ENCODE measurements at places on chromosomes 1 and 21.
A peak's percentile ranks its signal among the peaks of the same experiment; 100 is the strongest.

- H3K36me3 ChIP-seq: no peaks in the 10 kb centered on the region
- no peaks in the 10 kb centered on the region for H3K4me1 ChIP-seq
- no peak overlapping the region for H3K27ac ChIP-seq
- DNase-seq: no peak
- no peaks in the 10 kb centered on the region for H3K27me3 ChIP-seq
Measured at GRCh38 chr21:36656138-36656537, 42.8 kb upstream of the SIM2 start.

DNA sequence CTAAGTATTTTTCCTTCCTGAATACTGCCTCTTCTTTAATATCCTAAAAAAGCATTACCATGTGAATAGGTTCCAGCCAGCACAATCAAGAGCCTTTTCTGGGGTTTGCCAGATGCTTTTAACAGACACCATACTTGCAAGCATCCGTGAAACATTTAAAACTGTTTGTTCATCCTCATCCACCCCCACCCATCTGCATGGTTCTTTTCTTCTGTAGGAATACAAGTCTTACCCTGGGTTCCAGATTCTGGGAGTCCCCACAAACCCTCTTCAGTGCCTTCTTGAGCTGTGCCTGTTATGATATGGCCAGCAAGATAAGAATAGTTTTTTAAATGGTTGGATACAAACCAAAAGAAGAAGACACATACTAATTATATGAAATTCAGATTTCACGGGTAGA is 354.9 kb upstream of the PLXNA2 start:
- no peaks in the 10 kb centered on the region for H3K36me3 ChIP-seq
- H3K27ac ChIP-seq: no peak overlapping the region
- H3K4me3 ChIP-seq: no peak overlapping the region

GRCh38 chr1:196607981-196608380 is 259 bp downstream of the KCNT2 start:
- peaks cover 3% of the 10 kb centered on the region for H3K4me1 ChIP-seq
- peak overlapping the region; percentile 89 for H3K27ac ChIP-seq
- H3K4me3 ChIP-seq: peak overlapping the region; percentile 37
- no peak for DNase-seq
- H3K27me3 ChIP-seq: no peaks in the 10 kb centered on the region
- no peaks in the 10 kb centered on the region for H3K36me3 ChIP-seq

- H3K4me1 ChIP-seq: no peaks in the 10 kb centered on the region
- no peaks in the 10 kb centered on the region for H3K36me3 ChIP-seq
- H3K4me3 ChIP-seq: no peak overlapping the region
- H3K27ac ChIP-seq: no peak overlapping the region
- no peaks in the 10 kb centered on the region for H3K27me3 ChIP-seq
- DNase-seq: no peak
Measured at GRCh38 chr1:41507110-41507720, 22.7 kb upstream of the EDN2 start.

GRCh38 chr1:203536980-203537455 is 43.1 kb downstream of the OPTC start:
- H3K27me3 ChIP-seq: no peaks in the 10 kb centered on the region
- no peaks in the 10 kb centered on the region for H3K4me1 ChIP-seq
- no peak for DNase-seq
- H3K36me3 ChIP-seq: no peaks in the 10 kb centered on the region
- H3K27ac ChIP-seq: no peak overlapping the region

DNA sequence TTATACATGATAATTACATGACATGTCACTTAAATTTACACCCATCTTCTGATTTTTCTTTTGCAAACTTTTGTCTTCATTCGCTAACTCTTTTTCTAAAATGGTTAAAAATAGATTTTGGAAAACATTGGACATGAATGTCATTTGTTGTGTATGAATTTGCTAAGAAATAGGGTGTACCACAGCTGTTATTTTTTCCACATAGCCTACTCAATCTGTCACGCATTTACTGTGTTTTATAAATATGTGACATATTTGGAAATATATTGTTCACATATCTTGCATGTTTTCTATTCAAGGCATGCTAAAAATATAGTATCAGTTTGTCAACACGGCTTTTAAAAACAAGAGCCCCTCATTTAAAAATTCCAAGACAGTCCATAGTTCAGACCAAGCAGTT is 47.9 kb upstream of the TARBP1 start:
- DNase-seq: no peak
- H3K4me3 ChIP-seq: no peak overlapping the region
- H3K4me1 ChIP-seq: peaks cover 19% of the 10 kb centered on the region
- no peaks in the 10 kb centered on the region for H3K27me3 ChIP-seq
- no peaks in the 10 kb centered on the region for H3K36me3 ChIP-seq

DNA sequence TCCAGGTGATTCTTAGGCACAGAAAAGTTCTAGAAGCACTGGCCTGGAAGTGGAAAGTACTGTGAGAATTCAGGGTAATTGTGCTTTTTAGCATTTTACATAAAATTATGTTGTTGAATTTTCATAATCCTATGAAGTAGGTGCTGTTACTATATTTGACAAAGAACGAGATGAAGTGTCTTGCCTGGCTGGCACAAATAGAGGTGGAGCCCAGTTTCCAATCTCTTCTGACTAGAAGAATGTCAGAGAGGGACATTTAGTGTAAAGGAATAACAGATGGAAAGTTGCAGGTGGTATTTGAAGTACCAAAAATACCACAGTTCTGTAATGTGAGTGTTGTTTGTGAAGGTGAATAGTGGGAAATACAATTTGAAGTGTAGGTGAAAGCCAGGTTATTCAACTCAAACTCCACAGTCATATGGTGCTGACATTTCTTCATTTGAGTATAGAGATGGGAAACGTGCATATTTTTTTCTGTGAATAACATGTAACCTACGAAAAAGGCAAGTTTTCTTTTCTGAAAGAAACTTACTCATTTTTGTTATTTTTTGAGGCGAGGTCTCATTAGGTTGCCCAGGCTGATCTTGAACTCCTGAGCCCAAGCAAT is 3.5 kb upstream of the TMCO2 start:
- no peak overlapping the region for H3K27ac ChIP-seq
- H3K4me3 ChIP-seq: no peak overlapping the region
- H3K4me1 ChIP-seq: no peaks in the 10 kb centered on the region
- DNase-seq: no peak

DNA sequence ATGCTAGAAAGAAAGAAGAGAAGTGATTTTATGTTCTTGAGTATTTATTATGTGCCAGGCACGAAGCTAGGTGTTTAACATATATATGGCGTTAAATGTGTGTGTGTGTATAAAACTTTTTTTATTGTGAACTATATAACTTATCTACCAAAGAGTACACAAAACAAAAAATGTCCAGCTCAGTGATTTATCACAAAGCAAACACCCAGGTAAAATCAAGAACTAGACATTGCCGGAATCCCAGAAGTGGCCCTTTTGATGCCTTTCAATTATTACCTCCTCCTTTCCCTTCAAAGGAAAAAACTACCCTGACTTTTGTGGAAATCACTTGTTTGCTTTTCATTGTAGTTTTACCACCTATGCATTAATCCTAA is 40.5 kb upstream of the ZNF648 start:
- no peak for DNase-seq
- H3K36me3 ChIP-seq: no peaks in the 10 kb centered on the region
- no peak overlapping the region for H3K27ac ChIP-seq
- no peaks in the 10 kb centered on the region for H3K27me3 ChIP-seq

- H3K4me3 ChIP-seq: no peak overlapping the region
- DNase-seq: no peak
- no peaks in the 10 kb centered on the region for H3K36me3 ChIP-seq
- H3K27ac ChIP-seq: no peak overlapping the region
- H3K4me1 ChIP-seq: no peaks in the 10 kb centered on the region
- no peaks in the 10 kb centered on the region for H3K27me3 ChIP-seq
Measured at GRCh38 chr1:85148524-85149250, 52.1 kb downstream of the SYDE2 start.

- H3K4me1 ChIP-seq: peaks cover 5% of the 10 kb centered on the region
- no peak for DNase-seq
- no peaks in the 10 kb centered on the region for H3K27me3 ChIP-seq
- H3K4me3 ChIP-seq: no peak overlapping the region
- no peak overlapping the region for H3K27ac ChIP-seq
- no peaks in the 10 kb centered on the region for H3K36me3 ChIP-seq
Measured at GRCh38 chr1:26833432-26834405, 7.2 kb downstream of the ZDHHC18 start.

- H3K36me3 ChIP-seq: no peaks in the 10 kb centered on the region
- peak overlapping the region; percentile 72 for H3K27ac ChIP-seq
Measured at GRCh38 chr1:16498573-16499413, 15.3 kb downstream of the RNU1-1 start.

GRCh38 chr1:232319518-232320210 is 310.3 kb downstream of the SIPA1L2 start:
- no peak overlapping the region for H3K27ac ChIP-seq
- no peak for DNase-seq
- no peaks in the 10 kb centered on the region for H3K36me3 ChIP-seq
- H3K27me3 ChIP-seq: no peaks in the 10 kb centered on the region

DNA sequence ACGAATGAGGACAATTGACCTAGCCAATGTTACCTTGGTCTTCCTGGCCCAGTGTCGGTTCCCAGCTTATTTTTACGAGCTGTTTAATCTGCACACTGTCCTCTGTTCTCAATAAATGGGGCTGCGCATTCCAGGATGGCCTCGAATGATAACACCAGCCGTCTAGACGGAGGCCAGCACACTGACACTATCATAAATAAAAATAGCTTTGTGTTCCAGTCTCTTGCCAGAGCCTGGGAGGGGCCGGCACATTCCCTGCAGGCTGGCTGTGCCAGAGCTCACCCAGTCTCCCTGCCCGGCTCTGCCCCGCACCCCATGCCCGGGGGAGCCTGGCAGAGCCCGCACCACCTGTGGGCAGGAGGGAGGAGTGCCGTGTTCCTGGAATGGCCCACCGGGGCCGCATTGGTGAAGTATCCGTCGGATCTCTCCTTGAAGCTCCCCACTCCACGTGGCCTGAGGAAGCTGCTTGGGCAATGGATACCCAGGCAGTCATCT is 92.1 kb downstream of the SPSB1 start:
- H3K36me3 ChIP-seq: no peaks in the 10 kb centered on the region
- H3K27ac ChIP-seq: no peak overlapping the region
- no peak for DNase-seq
- no peaks in the 10 kb centered on the region for H3K27me3 ChIP-seq
- H3K4me3 ChIP-seq: no peak overlapping the region

GRCh38 chr1:182604175-182605164 is at the start of gene RGS16:
Gene RGS16, minus strand, starts transcription at chr1:182604389. Its CDS starts 130 bp downstream, at chr1:182604259.
- no peaks in the 10 kb centered on the region for H3K36me3 ChIP-seq
- no peak within 1 kb of the TSS for H3K27ac ChIP-seq
- DNase-seq: peak; percentile 90
- H3K4me1 ChIP-seq: peaks cover 6% of the 10 kb centered on the region
- peak within 1 kb of the TSS; percentile 49 for H3K4me3 ChIP-seq
- H3K27me3 ChIP-seq: no peaks in the 10 kb centered on the region

- no peaks in the 10 kb centered on the region for H3K36me3 ChIP-seq
- H3K27me3 ChIP-seq: no peaks in the 10 kb centered on the region
Measured at GRCh38 chr1:176609556-176610408, 146.8 kb downstream of the PAPPA2 start.

GRCh38 chr1:14976256-14976655 is 177.3 kb upstream of the TMEM51 start:
- no peak overlapping the region for H3K4me3 ChIP-seq
- H3K27me3 ChIP-seq: no peaks in the 10 kb centered on the region
- H3K4me1 ChIP-seq: peaks cover 9% of the 10 kb centered on the region
- no peak overlapping the region for H3K27ac ChIP-seq
- no peak for DNase-seq
